ENCODE measurements at places on chromosomes 11 and 22.
A peak's percentile ranks its signal among the peaks of the same experiment; 100 is the strongest.

- no peak for DNase-seq
Measured at GRCh38 chr11:66315921-66316811, 678 bp downstream of the CD248 start.

DNA sequence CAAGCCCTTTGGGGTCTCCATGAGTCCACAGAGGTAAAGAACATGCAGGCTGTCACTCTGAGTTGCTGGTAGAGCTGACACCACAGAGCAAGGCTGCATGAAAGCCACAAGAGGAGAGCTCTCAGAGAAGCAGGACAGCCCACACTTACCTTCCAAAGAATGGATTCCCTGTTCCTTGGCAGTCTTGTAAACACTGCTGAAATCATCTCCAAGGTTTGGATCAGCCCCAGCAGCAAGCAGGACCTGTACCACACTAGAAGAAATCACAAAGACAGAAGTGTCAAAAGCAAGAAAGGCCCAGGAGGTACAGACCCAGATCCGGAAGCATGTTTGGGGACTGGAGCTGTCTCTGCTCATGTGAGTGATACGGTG, 54.2 kb downstream of the CLPB start:
- DNase-seq, result no peak

DNA sequence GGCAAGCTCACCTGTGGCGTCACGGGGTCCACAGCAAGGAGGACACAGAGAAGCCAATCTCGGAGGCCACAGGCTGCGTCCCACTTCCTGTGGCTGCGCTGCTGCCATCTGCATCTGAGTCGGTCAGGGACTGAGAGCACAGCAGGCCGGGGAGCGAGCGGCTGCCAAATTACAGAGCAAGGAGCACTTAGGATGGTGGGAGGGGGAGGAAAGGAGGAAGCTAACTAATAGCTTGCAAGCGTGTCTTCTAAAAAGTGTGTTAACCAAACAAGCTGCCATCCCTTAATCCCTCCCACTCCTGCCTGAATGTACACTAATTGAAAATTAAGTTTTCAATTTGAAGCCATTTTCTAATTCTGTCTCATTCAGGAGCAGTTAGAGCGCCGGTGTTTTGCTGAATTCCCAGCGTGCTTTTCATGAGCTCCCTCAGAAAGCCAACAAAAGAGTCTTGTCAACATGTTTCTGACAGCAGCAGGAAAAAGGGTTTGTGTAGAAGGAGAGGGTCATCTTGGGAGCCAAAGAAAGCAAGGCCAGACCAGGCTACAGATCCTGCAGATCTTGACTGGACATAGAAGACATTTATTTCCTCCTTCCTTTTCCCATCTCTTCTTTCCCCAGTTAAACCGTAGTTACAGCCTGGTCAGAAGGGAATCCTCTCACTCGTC, 42.4 kb upstream of the API5 start:
- DNase-seq, result no peak

- peak; percentile 77 for DNase-seq
Measured at GRCh38 chr22:36123673-36124630, 36.6 kb downstream of the APOL3 start.

DNA sequence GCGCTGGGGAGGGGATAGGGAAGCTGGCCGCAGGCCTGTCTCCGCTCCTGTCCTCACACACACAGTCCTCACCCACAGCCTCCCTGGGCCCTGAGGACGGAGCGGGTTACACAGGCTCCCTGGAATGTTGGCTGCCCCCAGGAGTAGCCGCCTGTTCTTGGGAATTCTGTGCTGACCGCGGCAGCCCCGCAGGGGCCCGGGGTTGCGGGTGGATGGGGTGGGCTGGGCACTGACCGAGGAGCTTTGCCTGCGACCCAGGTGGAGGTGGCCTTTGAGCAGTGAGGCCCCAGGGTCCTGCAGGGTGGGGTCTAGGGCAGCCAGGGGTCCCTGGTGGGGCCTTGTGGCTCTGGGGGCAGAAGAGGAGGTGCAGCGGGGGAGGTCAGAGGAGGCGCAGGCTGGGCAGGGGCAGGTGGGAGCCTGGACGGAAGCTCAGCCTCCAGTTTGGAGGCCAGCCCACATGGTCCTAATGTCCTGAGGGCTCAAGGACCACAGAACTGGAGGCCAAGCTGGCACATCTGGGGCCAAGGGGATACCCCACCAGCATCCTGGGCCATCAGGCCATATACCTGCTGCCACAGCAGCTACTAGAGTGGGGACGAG, 6.6 kb upstream of the MRGPRG start:
- no peak for DNase-seq

- no peak for DNase-seq
Measured at GRCh38 chr11:20840341-20840740, 171.0 kb downstream of the NELL1 start.

- DNase-seq, result no peak
Measured at GRCh38 chr22:42313804-42314581, 43.5 kb upstream of the TCF20 start.

- DNase-seq, result no peak
Measured at GRCh38 chr22:21762712-21763581, 27.4 kb upstream of the YPEL1 start.

DNA sequence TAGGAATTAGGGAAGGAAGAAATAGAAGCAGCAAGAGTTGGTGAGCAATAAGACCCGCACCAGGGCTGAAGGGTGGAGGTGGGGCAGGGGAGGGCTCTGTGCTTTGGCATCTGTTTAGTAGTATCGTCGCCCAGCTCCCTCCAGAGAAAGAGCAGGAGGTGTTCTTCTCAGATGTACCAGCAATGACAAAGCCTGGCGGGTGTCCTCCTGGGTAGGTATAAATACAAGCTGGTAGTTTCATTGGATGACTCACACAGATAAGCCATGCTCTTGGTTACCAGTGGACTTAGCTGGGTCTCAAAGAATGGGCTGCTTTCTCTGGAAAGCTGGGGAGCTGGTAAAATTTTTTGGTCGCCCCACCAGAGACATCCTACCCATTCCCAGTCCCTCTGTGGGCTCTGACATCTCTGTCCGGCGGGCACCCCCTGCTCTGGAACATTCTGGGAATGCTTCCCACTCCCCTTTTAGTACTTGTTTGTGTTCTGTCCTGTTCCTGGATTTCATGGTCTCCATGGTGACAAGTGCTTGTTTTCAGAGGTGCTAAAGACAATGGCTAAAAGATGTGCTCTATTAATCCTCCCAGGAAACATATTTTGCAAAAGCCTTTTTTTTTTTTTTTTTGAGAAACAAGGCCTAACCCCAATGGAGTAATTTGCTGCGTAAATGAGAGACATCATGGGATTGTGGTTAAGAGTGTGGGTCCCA, 15.4 kb upstream of the TUBA8 start:
- no peak for DNase-seq

DNA sequence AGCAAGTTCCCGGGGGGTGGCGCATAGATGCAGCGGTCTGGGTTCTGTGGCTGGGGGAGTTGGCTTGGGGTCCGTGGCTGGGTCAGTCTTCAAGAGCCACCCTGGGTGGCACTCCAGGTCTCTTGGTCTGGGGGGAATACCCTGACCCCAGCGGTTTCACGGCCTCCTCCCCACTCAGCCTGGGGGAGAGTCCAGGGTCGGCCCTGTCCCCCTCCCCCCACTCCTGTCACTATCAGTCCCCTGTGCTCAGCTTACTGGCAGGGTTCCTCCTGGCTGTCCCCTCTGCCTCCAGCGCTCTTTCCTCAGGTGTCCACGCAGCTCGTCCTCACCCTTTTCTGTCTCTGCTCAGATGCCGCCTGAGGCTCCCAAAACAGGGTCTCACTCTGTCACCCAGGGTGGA, 68.5 kb upstream of the PARVG start:
- no peak for DNase-seq

GRCh38 chr11:96234866-96235441, 108.0 kb downstream of the MAML2 start:
- no peak for DNase-seq

DNA sequence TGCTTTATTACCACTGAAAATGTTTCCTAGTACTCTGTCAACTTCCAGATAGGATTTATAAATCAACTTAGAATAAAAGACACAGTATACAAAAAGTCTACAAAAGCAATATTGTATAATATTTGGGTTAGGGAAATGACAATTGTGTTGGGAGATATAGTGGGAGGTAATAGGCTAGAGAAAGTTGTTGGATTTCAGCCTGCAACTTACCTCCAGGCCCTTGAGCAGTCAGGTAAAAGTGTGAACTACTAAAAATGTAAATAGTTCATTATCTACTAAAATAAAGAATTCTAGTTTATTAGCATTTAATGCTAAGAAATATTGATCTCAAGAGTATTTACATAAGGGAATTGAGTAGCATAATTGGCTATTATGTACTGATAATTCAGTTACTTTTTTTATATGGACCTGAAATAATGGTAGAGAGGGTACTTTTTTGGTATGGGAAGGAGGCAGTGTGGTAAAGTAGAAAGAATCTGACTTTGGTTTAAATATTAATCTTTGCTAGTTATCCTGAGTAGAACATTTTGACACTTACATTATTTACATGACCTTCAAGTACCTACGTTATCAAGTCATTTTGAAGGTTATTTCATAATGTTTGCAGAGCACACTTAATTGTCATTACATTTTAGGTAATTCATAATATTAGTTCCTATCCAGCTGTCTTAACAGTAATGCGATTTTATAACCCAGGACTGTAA, 55.0 kb downstream of the DYNC2H1 start:
- no peak for DNase-seq

DNA sequence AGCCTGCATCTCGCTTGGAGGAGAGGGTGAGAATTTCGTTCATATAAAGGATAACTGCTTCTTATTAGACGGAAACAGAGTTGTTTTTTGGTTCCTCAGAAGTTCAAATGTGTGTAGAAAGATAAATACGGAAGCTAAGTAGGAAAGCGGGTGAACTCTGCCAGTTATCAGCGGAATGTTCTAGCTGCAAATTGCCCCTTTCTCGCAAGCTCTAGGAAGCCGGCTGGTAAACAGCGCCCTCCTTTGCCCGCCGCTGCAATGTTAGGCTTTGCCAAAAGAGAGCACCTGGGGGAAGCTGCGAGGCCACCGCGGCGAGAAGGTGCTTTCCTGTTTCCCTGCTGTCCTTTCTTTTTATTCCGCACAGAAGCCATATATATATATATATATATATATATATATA, 67.0 kb downstream of the IGLL5 start:
- no peak for DNase-seq

DNA sequence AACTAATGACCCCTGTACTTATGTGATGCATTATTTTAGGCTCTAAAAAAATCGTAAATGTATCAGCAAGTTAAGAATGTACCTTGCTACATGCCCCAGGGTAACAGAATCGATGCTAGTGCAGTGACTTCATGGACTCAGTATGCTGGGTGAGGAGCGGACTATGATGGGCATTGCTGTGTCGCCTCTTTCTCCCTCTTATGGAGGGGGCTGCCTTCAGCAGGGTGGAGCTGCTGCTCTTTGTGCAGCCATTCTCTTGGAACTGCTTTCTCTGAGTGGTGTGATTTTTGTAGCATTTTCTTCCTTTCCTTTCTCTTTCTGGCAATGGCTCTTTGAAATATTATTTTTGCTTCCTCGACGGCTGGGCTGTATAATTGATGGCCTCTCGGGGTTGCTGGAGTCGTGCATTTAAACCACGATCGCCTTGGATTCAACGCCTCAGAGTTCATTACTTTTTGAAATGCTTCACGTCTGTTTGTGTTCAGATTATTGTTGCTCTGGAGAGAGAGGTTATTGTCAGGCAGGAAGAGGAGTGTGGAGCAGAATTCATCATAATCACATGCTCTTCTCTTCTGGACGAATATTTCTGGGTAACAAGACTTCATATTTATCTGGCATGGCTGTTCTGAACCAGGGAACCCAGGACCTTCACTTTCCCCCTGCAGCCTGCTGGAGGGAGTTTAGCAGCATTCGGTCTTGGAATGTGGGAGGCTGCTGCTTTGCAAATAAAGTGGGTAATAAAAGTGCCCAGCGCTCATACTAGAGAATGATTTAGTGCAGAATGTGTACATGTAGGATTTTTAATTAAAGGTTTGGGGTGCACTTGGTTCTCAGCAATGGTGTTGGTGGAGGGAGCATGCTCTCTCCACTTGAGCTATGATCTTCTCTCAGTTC, 804.2 kb downstream of the NTM start:
- no peak for DNase-seq

DNA sequence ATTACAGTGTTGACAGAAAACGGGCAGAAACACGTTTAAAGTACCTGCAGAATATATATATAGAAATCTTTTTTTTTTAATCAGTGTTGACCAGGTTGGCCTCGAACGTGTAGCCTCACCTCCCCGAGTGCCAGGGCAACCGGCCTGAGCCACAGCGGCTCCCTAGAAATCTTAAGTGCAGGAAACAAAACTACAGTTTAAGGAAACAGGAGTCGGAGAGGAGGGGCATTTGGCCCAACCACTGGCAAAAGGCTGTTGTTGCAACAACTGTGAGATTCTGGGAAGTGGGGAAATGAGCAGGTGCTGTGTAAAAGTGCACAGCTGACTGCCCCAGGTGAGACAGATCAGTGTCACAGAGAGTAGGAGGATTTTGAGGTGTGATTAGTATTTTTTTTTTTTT, 3.7 kb downstream of the YWHAH start:
- DNase-seq, result no peak

- no peak for DNase-seq
Measured at GRCh38 chr22:44505796-44506354, 7.8 kb upstream of the RTL6 start.

GRCh38 chr22:20238901-20239675, 29.0 kb downstream of the RTN4R start:
- no peak for DNase-seq

- DNase-seq, result no peak
Measured at GRCh38 chr11:57180081-57180561, 1.6 kb upstream of the LRRC55 start.

- no peak for DNase-seq
Measured at GRCh38 chr11:103624708-103625623, 411.5 kb upstream of the DDI1 start.

DNA sequence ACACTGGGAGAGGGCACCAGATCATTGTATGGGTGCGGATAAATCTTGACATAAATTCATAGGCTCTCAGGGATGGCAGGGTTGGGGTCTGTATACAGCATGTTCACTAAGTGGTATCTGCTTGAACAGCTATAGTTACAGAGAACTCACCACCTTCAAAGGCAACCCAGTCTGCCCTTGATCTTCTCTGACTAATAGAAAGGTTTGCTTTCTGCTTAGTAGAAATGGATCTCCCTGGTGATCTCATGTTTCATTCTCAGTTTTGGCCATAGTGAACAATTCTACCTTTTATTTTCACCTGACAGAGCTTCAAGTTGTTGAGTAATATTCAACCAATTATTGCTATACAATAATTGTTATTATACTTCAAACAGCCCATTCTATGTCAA, 32.4 kb downstream of the CNTF start:
- DNase-seq, result no peak

DNA sequence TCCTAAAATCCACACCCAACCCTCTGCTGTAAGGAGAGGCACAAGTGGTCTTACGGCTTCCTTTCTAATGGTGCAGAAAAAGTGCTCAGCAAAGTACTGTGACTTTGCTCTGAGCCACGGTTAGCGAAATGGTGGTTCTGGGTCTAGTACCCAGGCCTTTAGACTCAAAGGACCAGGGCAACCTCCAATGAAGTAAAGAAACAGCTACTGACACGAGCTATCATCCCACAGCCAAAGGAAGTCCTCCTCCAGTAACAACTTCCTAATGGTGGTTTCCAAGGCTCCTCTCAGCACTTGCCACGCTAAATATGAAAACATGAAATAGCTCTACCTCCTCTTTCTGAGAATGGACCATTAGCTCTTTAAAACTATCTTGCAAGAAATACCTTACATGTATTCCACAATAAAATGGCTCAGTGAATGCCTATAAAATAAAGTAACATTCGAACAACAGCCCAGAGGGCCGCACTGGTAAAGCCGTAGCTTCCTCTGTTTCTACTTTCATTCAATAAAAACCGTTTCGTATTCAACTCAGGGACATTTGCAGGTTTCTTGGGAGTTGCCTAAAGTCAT, 122.4 kb downstream of the ETS1 start:
- DNase-seq, result no peak

- DNase-seq, result no peak
Measured at GRCh38 chr11:115944596-115944995, 440.4 kb upstream of the CADM1 start.

Data from NCI-H187 treated with DMSO at 0.1 percent for 48 hours (cell line).